ENCODE measurements at places on chromosomes 3 and 15.

DNA sequence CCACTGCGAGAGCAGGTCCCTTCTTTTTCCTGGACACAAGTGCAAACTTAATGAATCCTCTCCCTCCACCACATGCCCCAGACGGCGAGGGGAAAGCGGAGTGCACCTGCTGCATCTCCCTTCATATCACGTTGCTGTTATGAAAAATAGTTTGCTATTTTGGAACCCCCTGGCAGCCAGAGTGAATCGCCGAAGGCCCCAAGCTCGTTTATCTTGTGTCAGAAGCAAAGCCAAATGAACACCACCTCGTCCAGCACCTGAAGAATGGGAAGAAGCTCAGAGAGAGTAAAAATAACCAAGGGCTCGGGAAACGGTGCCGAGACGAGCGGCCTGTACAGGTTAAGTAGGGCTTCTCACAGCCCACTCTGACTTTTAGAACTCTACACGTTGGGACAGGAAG, 394.6 kb upstream of the RORA start:
- no peak for DNase-seq

GRCh38 chr15:91257746-91258414, 157.8 kb downstream of the SV2B start:
- DNase-seq = no peak

DNA sequence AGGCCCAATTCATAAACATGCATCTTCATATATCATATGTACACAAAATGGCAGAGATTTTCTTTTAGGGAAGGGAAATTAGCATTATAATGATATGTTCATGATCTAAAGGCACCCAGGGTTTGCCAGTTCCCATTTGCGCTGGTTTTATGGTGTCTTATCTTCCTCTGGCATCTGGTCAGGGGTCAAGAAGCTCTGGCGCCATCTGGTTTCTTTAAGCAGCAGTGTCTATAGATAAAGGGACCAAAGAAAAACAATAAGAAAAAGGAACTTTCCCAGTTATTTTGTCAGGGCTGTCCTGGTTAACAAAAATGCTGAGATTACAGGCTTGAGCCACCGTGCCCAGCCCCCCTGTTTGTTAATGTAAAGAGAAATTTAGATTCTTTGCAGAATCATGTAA, 3.3 kb upstream of the DCP1A start:
- no peak for DNase-seq

GRCh38 chr3:35664460-35664919, 25.2 kb downstream of the ARPP21 start:
- peak; percentile 71 for DNase-seq

- no peak for DNase-seq
These were observed 152.0 kb upstream of the PEX5L start for GRCh38 chr3:180188512-180189309.

- no peak for DNase-seq
These were observed 25.3 kb downstream of the PLA2G4D start for GRCh38 chr15:42069025-42069424.

DNA sequence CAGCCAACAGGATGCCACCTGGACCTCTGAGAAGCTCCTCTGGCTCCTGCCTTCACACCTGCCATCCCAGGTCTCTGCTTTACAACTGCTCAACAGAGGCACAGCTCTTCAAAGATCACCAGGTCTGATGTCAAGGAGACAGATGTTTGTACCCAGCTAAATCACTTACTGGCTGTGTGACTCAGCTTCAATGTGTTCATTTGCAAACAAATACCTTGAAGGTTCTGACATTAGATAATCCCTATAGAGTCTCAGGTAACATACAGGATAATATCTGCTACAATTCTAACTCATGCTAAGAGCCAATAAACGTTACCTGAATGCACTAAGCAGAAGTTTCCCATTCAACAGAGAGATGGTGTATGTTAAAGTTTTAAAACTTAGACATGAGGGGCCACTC, 163.4 kb upstream of the IGF1R start:
- no peak for DNase-seq

DNA sequence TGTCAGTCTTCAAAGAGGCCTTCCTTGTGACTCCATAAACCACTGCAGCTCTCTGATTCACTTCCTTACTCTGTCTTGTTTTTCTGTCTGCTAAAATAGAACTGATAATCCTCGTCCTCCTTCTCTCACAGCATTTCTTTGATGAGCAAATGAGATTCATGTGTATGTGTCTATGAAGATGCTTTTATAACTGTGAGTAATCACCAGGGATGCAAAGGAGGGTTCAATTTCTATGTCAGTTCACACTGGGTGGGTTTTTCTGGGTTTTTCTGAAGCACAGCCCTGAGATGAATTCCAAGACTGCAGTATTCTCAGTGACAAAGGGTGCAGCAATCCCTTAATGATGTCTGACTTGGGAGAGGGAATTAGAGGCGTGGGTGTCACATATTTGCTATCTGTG, 746.6 kb upstream of the CFAP20DC start:
- no peak for DNase-seq

GRCh38 chr3:120661106-120661905, 20.7 kb downstream of the HGD start:
- no peak for DNase-seq

- no peak for DNase-seq
These were observed 18.3 kb downstream of the XYLB start for GRCh38 chr3:38364721-38365400.

- DNase-seq = peak; percentile 100
These were observed at the start of gene GSK3B for GRCh38 chr3:120093911-120094775. Gene GSK3B (minus strand): TSS chr3:120094447. CDS start chr3:120093434, 1,013 bp downstream.

- DNase-seq = no peak
These were observed 183.1 kb upstream of the KCNMB2 start for GRCh38 chr3:178353006-178353694.

DNA sequence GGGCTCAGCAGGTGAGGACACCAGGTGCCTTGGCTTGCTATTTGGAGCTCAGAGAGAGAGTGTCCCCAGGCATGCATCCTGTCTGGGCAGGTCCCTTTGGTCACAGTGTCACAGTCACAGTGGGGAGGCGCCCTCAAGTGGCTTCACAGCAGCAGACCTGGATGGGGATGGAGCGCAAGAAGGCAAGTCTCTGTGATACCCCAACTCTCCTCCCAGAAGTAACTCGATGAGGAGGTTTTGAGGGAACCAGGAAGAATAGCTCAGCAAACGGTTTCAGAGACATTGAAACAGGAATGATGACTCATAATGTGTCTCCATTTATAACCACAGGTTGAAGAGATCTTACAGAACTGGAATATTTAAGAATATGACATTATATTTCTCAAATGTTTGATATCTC, 66.5 kb upstream of the SH3GL3 start:
- no peak for DNase-seq

DNA sequence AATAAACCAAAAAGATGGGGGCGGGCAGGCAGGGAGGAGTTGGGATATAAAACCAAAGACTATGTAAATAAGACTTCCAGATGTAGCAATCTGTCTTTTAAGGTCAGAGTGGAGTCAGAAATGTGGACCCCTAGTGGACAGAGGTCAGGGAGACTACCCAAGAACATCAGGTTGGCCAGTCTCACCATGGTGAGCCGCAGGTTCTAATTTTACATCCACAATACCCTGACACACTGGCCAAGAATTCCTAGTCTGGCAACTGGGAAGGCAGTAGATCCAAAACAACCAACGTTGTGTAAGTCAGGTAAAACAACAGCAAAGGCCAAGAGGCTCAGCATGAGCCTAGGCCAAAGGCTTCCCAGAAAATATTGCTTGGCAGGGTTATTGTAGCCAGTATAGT, 203.4 kb downstream of the FOXP1 start:
- DNase-seq = no peak

DNA sequence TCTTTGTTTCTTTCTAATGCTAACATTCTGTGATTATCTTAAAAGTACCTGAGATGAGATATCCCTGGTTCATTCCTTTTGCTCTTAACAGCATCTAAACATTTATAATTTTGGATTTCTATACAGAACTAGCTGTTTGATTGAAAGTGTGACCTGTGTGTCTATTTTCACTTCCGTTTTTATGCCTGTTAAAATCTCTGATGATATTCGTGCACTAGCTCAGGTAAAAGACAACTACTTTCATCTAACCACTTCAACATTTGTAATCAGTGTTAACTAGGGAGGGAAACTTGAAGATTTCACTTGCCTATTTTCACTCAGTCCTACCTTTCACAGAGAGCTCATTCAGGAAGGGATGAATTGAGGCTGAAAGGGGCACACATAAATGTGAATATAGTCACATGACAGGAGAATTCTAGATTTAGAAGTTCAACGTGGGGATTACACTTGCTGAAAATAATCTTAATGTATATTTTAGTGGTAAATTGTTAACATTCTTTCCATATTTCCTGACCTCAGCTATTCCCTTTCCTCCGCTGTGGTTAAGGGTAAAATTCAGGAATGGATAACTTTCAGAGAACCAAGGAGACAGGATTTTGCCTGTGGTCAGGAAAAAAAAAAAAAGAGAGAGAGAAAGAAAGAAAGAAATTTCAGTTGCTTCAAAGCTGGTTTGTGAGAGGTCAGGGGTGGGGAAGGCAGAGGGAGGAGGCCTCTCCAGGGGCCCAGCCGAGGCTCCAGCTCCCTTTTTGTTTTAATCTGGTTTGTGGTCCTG, 159.8 kb upstream of the TSC22D2 start:
- DNase-seq = no peak

GRCh38 chr3:30646181-30646876, 39.9 kb downstream of the TGFBR2 start:
- no peak for DNase-seq

DNA sequence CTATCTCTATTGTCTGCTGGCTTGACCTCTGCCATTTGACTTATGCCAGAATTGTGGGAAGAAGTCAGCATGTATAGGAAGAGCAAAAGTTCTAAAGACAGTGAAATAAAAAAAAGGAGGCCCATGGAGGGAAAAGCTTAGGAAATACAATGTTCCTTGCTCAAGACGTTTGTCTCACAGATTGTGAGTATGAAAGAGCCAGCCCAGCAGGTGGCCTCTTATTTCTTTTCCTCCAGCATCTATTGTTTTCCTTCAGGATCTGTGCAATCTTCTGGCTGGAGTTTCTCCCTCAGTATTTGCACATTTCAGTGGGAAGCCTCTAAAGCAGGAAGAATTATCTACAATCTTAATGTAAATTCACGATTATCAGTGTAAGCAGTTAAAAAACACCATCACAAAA, 43.7 kb downstream of the ZDHHC3 start:
- no peak for DNase-seq

GRCh38 chr3:51379746-51380455, 5.2 kb upstream of the MANF start:
- no peak for DNase-seq
